Activated naive CD4-positive, alpha-beta T cell treated with anti-CD3 and anti-CD28 coated beads, Interleukin-2, amount 10 ng/mL, durations not matched to agents 7 days and 5 days (primary cell): ENCODE measurements at places on chromosomes 6 and 20.

- no peaks in the 10 kb centered on the region for H3K36me3 ChIP-seq
- H3K27me3 ChIP-seq: no peaks in the 10 kb centered on the region
- no peaks in the 10 kb centered on the region for H3K4me1 ChIP-seq
- no peak overlapping the region for H3K4me3 ChIP-seq
- no peak for DNase-seq
Observed at GRCh38 chr20:15831201-15831600, 742.0 kb downstream of the KIF16B start.

DNA sequence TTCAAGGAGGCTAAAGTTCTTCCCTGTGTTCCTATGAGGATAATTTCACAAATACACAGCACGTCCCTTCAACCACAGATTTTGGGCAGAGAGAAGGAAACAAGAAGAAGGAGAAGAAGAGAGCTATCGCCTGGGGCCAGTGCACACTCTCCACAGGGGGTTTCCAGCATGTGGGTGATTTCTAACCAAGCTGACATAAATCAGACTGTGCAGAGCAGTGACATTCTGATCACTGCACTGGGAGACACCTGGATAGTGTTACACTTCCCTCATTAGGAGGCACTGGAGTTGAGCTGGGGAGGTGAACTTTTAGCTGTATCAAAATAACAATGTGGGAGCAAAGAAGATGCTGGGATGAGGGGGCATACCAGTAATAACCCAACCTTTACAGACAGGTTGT, 71.8 kb upstream of the CENPW start:
- H3K36me3 ChIP-seq: no peaks in the 10 kb centered on the region
- H3K27ac ChIP-seq: no peak overlapping the region
- DNase-seq: no peak
- H3K4me1 ChIP-seq: no peaks in the 10 kb centered on the region
- no peaks in the 10 kb centered on the region for H3K27me3 ChIP-seq
- H3K4me3 ChIP-seq: no peak overlapping the region

- H3K4me3 ChIP-seq: no peak overlapping the region
- no peak for DNase-seq
- H3K4me1 ChIP-seq: no peaks in the 10 kb centered on the region
- no peaks in the 10 kb centered on the region for H3K27me3 ChIP-seq
- no peaks in the 10 kb centered on the region for H3K36me3 ChIP-seq
- H3K27ac ChIP-seq: no peak overlapping the region
Observed at GRCh38 chr20:21788082-21788481, 82.6 kb downstream of the PAX1 start.

DNA sequence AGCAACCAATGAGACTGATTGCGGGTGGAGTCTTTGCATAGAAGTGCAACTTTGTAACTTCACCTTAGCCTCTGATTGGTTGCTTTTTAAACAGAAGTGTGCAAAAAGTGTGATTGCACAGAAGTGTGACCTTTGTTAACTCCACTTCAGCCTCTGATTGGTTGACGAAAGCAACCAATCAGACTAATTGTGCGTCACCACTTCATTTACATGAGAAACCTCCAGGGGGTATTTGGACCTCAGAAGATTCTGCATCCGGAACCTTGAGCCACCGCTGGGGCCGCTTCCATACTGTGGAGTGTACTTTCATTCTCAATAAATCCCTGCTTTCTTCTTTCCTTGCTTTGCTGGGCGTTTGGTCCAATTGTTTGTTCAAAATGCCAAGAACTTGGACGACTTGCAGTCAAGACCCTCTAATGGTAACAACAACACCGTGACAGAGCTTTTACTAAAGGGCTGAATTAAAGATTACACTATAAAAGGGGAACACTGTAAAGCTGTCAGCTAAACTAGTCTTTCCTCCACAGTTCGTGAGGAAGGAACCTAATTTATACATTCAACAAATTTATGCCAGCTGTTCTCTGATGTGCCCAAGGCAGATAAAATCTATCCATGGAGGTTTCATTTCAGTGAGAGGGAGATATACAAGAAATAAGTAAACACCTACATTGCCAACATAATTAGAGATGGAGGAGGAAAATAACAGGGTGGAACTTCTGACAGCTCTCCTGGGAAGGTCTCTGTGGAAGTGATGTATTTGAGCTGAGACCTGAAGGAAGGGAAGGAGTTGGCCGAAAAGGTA, 1.4 kb upstream of the HECA start:
- H3K27me3 ChIP-seq: no peaks in the 10 kb centered on the region
- DNase-seq: no peak
- peaks cover 58% of the 10 kb centered on the region for H3K4me1 ChIP-seq
- H3K27ac ChIP-seq: peak overlapping the region; percentile 8
- H3K36me3 ChIP-seq: peaks cover 27% of the 10 kb centered on the region

- H3K4me3 ChIP-seq: no peak overlapping the region
- peaks cover 70% of the 10 kb centered on the region for H3K4me1 ChIP-seq
- peaks cover 39% of the 10 kb centered on the region for H3K36me3 ChIP-seq
- no peak for DNase-seq
Observed at GRCh38 chr6:142883011-142883410, 62.0 kb downstream of the HIVEP2 start.

DNA sequence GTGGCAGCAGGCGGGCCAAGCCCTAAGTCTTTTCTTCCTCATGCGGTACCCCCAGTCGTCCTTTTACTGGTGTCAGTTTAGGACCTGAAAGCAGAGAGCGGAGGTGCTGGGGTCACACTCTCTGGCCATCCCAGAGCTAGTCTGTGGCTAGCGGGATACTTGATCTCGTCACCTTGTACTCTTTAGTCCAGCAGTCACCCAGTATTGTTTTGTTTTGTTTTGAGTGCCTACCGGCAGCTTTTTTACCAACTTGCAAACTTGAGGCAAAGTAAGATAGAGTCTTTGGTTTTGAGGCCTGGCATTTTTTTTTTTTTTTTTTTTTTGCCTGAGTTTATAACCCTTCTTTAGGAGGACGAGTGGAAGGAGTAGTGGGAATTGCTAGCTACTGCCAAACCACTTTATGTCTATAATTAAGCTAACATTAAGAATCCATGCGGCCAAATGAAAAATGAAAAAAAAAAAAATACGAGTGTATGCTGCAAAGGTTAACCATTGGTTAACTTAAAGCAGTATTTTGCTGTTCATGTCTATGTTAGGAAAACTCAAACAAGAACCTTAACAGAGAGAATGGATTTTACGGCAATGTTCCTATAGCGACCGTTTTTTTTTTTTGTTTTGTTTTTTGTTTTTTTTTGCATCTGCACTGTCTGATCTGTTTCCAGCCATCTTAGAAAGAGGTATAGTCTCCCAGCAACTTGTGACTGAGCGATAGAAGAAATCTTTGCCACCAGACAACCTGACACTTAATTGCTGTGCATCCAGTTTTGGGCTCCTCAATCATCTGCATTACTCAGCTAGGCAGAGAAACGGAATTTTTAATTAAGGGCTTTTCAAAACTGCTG, 56.9 kb downstream of the FAM217A start:
- H3K27me3 ChIP-seq: peaks cover 4% of the 10 kb centered on the region
- H3K4me1 ChIP-seq: peaks cover 67% of the 10 kb centered on the region
- H3K27ac ChIP-seq: peak overlapping the region; percentile 94
- H3K36me3 ChIP-seq: peaks cover 23% of the 10 kb centered on the region
- no peak for DNase-seq
- peak overlapping the region; percentile 91 for H3K4me3 ChIP-seq

- no peak overlapping the region for H3K4me3 ChIP-seq
- H3K4me1 ChIP-seq: peaks cover 24% of the 10 kb centered on the region
- H3K36me3 ChIP-seq: no peaks in the 10 kb centered on the region
- H3K27ac ChIP-seq: no peak overlapping the region
- DNase-seq: no peak
Observed at GRCh38 chr6:151291722-151292059, 51.9 kb downstream of the AKAP12 start.

DNA sequence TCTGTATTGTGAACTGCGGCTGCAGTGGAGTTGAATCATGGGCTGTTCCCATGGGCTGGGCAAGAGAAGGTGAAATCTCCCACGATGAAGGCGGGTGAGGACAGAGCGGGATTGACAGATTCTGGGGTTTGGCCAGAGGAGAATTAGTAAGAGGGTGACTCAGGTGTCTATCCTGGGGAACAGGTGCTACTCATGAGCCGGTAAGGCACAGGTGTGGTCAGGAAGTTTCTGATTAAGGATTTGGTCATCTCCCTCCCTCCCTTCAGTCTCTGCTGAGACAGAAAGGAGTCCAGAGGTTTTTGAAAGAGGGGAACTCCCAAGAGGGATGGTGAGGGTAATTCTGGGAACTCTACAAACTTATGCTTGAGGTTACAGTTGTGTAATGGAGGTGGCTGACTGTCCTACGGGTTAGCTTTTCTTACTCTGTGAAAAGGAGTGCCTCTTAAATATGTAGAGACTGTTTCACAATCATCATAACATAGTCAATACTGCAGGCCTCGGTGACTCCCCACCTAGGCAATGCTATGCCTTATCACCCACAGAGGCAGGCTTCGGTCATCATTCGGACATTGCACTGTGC, 31.5 kb downstream of the SERPINB1 start:
- no peaks in the 10 kb centered on the region for H3K36me3 ChIP-seq
- H3K4me3 ChIP-seq: no peak overlapping the region
- H3K27me3 ChIP-seq: no peaks in the 10 kb centered on the region
- H3K27ac ChIP-seq: no peak overlapping the region
- H3K4me1 ChIP-seq: peaks cover 9% of the 10 kb centered on the region

GRCh38 chr6:170578909-170579308, 5.5 kb downstream of the PDCD2 start:
- H3K4me3 ChIP-seq: no peak overlapping the region
- H3K4me1 ChIP-seq: peaks cover 24% of the 10 kb centered on the region
- H3K27ac ChIP-seq: no peak overlapping the region
- H3K36me3 ChIP-seq: peaks cover 53% of the 10 kb centered on the region

DNA sequence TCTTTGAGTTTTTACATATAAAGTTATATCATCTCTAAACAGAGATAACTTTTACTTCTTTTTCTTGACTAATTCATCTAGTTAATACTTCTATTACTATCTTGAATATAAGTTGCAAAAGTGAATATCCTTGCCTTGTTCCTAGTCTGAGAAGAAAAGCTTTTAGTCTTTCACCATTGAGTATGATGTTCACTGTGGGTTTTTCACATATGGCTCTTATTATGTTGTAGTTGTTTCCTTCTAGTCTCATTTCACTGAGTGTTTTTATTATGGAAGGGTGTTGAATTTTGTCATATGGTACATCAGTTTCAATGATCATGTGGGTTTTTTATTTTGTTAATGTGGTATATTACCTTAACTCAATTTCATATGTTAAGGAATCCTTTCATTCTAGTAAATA, 488.3 kb downstream of the COL12A1 start:
- H3K36me3 ChIP-seq: no peaks in the 10 kb centered on the region
- no peaks in the 10 kb centered on the region for H3K4me1 ChIP-seq
- no peaks in the 10 kb centered on the region for H3K27me3 ChIP-seq

DNA sequence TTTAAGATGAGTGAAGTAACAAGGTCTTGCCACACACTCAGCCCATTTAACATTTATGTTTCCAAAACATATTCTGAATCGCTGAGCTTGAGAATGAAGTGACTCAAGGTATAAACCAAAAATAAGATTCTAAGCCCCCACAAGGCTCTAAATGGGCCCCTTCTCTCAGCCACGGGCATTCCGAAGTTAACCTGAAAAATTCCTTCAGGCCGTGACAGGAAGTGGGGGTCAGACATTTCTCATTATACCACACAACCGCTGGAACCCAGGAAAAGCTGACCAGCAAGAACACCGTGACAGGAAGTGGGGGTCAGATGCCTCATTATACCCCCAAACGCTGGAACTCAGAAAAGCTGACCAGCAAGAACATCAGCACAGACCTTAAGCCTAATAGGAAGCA, 247.9 kb downstream of the ERMARD start:
- H3K36me3 ChIP-seq: no peaks in the 10 kb centered on the region
- H3K4me1 ChIP-seq: no peaks in the 10 kb centered on the region
- DNase-seq: no peak
- no peak overlapping the region for H3K27ac ChIP-seq
- peaks cover 6% of the 10 kb centered on the region for H3K27me3 ChIP-seq
- no peak overlapping the region for H3K4me3 ChIP-seq

DNA sequence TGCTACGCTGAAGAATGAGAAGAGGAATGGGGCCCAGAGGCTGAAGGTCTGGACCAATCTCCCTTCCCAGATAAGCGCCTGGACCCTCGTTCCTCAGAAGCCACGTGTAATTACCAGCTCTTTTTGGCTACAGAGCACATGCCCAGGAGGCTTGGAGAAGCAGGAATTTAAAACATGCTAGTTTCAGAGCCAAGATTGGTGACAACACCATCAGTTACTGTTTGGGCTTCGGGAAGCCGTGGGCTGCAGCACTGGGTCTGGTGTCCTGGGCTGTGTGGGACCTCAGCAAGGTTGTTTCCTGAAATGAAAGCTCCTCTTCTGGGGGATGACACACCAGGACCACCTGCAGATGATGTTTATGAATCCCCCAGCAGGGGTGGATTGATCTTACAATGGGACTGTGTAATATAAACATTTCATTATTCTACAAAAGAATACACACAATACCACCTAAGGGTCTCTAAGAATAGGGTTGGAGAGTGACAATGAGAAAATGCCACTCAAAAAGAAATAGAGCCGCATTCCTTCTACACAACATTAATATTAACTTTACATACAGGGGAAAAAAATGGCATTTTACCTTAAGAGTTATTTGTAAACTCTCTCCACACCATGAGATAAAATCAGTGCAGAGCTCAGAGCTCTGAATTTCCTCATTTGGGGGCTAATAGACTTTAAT, 207.8 kb upstream of the FOXQ1 start:
- peaks cover 26% of the 10 kb centered on the region for H3K27me3 ChIP-seq
- no peaks in the 10 kb centered on the region for H3K36me3 ChIP-seq
- DNase-seq: no peak

- H3K4me3 ChIP-seq: no peak overlapping the region
- H3K4me1 ChIP-seq: no peaks in the 10 kb centered on the region
- H3K27ac ChIP-seq: no peak overlapping the region
- no peak for DNase-seq
- no peaks in the 10 kb centered on the region for H3K36me3 ChIP-seq
Observed at GRCh38 chr20:58598211-58599015, 52.7 kb upstream of the STX16 start.

DNA sequence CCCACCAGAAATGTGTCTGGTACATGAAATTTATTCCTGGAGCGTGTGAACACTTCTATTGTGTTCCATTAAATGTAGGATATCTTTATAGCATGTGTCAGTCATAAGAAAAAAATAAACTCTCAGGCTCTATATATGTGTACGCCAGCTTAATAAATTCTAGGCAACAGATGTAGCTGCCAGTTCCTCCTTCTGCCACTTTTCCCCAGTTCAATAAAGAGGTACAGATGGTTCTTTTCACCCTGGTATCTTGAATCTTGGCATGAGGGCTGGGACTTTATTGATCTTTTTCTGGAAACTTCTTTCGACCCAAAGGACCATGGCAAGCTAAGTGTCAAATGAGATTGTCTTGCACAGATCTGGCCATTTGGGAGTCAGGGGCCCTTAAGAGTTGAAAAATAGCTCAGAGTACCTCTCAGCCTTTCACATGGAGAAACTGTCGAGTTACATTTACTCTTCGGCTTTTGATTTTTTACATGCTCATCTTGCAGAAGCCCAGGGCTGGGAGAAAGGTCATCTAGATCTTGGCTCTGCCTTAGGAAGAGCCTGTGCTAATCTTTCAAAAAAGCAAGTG, 240.9 kb downstream of the DOK5 start:
- H3K27me3 ChIP-seq: no peaks in the 10 kb centered on the region
- no peaks in the 10 kb centered on the region for H3K36me3 ChIP-seq
- no peak overlapping the region for H3K27ac ChIP-seq
- no peak overlapping the region for H3K4me3 ChIP-seq
- DNase-seq: no peak
- H3K4me1 ChIP-seq: no peaks in the 10 kb centered on the region
